ENCODE measurements at places on chromosomes 4 and X. TPM values are rescaled to one million over a fixed set of nuclear protein-coding genes. Genes with fewer than 3 reads are reported as not detected.

CLGN gene
- 0.70 TPM for total RNA-seq

ARX gene
- not detected for total RNA-seq

TMEM131L gene
- total RNA-seq: 13.4 TPM

SPACA5 gene
- not detected for total RNA-seq

WNK3 gene
- 0.53 TPM for total RNA-seq

ASMT gene
- not detected for total RNA-seq

NSG1 gene
- total RNA-seq: 42.0 TPM

DGKK gene
- total RNA-seq: not detected

HTN1 gene
- total RNA-seq: not detected

CLDN34 gene
- 1.7 TPM for total RNA-seq
